ENCODE measurements at places on chromosomes 7 and 10. TPM values are rescaled to one million over a fixed set of nuclear protein-coding genes. Genes with fewer than 3 reads are reported as not detected.

CALCR gene
- 0.17 TPM for total RNA-seq

MYO3A gene
- total RNA-seq: 0.35 TPM

SEMA4G gene
- total RNA-seq: 7.0 TPM

STK31 gene
- 0.25 TPM for total RNA-seq

LRRC17 gene
- total RNA-seq: 2.6 TPM

TYW1B gene
- total RNA-seq: 2.8 TPM

RNF32 gene
- total RNA-seq: 1.3 TPM

ETV1 gene
- total RNA-seq: 2.3 TPM

MOGAT3 gene
- not detected for total RNA-seq

MUC12 gene
- not detected for total RNA-seq

DYNC1I1 gene
- 0.52 TPM for total RNA-seq

GRCh38 chr7:29748286-29749099 lies 57.8 kb upstream of the WIPF3 start:
- DNase-seq: peak; percentile 63

- no peak for DNase-seq
Observed at GRCh38 chr7:47806701-47807103, 141.6 kb downstream of the PKD1L1 start.

GRCh38 chr7:1028775-1029636 lies 15.3 kb upstream of the GPR146 start:
- peak; percentile 93 for DNase-seq

GRCh38 chr7:150988230-150989226 lies 2.3 kb upstream of the NOS3 start:
- DNase-seq: no peak

GRCh38 chr10:61837755-61838171 lies 63.7 kb upstream of the ARID5B start:
- DNase-seq: peak; percentile 57

- no peak for DNase-seq
Observed at GRCh38 chr7:38940774-38941173, 31.8 kb upstream of the VPS41 start.

DNA sequence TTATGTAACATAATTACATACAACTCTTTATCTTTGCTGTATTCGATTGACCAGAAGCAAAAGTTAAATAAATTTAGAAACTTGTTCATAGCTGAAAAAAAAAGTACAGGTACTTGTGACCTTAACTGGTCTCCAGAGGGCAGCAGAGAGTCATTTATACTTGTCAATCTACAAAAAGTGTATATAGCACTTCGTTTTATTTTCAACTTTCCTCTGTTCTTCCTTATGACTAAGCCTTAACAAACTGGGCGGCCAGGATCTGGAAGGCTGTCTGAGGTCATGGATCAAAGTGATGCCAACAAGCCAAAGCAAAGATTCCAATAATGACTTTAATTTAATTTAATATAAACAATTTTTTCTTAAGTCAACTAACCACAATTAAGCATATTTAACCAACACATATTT lies 29.8 kb downstream of the C10orf67 start:
- peak; percentile 93 for DNase-seq

DNA sequence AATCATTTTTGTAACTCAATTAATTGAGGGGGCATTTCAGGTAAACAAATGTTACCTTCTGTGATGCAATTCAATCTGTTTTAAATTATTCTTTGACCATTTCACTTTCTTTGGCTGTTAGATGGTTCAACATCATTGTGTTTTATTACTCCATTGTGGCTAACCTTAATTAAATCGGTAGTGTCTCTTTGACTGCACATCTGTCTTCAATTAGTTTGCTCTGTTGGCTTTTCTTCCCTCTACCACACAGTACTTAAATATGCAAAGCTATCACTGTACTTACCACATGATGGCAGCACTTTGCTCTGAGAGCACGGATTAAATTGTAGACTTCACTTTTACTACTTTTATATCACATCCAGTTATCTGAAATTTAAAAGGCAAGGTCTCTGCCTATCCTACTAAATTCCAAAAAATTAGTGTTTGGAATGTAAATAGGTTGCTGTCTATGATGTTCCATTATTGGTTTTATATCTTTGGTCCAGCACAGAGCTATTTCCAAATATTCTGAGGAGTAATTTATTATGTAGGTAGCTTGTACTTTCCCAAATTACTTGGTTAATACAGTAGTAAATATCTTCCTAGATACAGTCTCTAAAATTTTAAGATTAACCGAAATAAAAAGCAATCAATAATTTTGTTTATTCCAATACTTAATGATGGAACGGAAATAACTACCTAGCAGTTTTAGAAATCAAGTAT lies 352.0 kb downstream of the PCLO start:
- peak; percentile 75 for DNase-seq

DNA sequence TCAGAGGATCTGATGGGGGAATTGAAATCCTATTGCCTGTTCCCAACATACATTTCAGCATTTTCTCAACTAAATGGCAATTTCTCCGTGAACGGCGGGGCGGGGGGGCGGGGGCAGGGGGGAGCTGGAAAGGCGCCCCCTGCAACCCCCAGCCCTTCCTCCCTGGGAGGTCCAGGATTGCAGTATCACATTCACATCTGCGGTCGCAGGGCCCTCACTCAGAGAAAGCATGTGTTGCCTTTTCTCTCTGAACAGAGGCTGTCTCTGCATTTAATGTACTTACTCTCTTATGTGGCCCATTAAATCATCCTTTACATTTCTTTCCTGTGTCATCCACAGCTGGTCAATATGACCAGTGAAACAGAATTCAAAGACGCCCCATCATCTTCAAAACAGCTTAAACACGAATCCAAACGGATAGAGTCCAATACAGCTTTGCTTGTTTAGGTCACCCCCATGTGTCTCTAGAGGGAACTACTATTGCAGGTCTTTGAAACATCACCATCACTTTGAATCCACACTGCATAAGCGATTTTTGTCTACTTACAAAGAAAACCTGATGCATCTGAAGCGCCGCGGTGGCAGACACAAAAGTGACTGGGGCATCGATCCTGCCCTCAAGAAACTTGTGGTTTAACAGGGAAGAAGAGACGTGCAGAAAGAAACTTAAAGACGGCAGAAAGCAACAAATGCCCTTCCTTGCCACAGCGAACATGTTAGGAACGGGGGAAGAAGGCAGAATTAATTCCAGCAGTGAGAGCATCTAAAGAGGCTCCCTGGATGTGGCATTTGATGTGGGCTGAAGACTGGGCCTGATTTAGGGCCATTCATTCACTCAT lies 17.0 kb upstream of the ECHDC3 start:
- peak; percentile 58 for DNase-seq

- no peak for DNase-seq
Observed at GRCh38 chr7:57423768-57424167, 26.2 kb upstream of the ZNF716 start.

GRCh38 chr7:90551036-90551435 lies 45.1 kb upstream of the CDK14 start:
- peak; percentile 13 for DNase-seq

- peak; percentile 71 for DNase-seq
Observed at GRCh38 chr7:101125989-101126650, 784 bp upstream of the SERPINE1 start.

DNA sequence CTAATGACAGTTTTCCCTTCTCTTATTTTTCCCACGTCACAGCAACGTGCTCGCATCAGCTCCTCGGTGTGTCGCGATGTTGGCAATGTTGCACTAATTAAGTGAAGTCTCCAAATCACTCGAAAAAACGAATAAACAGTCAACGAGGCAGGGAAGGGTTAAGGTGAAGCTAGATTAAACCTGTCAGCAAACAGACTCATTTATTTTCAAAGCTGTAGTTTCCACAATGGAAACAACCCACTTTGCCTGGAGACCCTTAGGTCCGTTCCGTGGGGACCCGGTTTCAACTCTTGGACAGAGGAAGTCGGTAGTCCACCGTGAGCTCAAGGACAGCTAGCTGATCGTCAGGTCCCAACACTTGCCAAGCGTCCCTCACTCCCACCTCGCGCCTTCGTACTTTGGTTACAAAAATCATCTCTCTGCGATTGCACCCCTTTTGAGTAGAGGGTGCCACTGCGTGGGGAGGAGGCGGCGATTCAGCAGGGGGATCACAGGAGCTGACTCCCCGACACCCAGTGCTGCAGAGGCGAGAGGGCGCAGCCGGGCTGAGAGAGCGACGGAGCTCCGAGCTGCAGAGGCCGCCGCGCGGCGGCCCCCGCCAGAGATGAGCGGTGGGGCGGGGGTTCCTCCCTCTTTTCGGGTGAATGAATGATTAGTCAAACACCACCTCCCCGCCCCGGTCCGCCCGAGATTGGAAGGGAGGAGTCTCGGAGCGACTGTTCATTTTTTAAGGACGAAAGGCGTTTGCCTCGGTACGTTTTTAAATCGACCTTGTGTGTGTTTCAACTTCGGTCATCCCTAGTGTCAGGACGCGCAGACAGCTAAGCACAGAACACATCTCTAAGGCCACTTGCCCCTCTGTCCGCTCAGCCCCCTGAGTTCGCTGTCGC lies 1.3 kb upstream of the BMPER start:
- no peak for DNase-seq

DNA sequence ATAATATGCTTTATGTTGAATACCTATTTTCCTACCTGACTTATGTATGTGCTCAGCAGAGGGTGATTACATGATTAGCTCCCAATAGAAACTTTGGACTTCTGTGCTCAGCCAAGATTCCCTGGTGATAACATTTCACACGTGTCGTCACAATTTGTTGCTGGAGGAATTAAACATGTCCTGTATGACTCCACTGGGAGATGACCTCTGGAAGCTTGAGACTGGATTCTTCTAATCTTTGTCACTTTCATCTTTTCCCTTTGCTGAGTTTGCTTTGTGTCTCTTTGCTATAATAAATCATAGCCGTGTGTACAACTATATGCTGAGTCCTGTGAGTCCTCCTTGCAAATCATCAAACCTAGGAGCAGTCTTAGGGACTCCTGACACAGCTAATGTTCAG lies 120.9 kb upstream of the LRRTM3 start:
- no peak for DNase-seq

- no peak for DNase-seq
Observed at GRCh38 chr10:27145937-27146336, 8.2 kb downstream of the YME1L1 start.

DNA sequence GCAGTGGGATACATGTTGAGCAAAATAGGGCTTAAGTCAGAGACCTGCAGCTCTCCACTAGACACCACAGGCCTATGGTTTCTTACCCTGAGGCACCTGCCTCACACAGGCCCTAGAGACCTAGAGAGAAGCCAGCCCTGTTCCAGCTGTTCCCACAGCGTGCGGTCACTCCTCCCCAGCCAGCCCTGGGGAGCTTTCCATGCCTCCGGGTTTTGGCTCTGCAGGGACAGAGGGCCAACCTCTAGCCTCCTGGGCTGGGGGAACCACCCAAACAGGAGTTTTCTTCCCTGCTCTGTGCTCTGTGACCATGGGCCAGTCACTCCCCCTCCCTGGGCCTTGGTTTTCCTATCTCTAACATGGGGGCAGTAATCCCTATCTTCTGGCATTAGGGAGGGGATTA lies 33.0 kb downstream of the SH2B2 start:
- DNase-seq: no peak

- DNase-seq: peak; percentile 49
Observed at GRCh38 chr7:106535234-106535932, 125.6 kb downstream of the CCDC71L start.

- no peak for DNase-seq
Observed at GRCh38 chr7:9961161-9961922, 1012.3 kb upstream of the PHF14 start.

- DNase-seq: no peak
Observed at GRCh38 chr7:42932811-42933591, 825 bp downstream of the MRPL32 start.

DNA sequence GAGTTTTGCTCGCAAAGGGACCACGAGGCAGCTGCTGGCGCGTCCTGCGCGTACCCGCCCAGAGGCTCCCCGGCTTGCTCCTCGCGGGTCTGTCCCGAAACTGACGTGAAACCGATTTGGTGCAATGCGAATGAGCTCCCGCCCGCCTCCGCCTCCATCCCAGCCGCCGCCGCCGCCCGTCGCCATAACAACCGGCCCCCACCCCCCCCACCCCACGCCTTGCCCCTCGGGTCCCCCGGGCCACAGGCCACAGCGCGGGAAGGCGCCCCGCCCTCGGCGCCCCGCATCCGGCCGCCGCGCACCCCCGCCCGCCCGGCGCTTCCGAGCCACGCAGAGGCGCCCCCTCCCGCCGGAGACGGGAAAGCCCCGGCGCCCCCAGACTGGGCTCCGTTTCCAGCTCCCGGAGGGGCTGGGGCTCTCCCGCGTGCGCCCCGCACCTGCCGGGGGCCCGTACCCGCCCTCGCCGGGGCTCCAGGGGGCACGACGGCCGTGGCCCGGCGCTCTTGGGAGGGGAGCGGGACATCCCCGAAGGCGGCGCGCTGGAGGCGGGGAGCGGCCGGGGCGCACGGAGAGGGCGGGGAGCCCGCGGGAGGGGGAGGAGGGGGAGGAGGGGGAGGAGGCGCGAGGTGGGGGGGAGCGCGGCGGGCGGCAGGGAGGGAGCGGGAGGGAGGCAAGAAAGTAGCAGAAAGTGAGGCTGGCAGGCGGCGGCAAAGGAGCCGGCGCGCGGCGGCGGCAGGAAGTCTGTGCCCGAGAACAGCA lies at the start of gene CAMK1D:
Gene CAMK1D, plus strand, starts transcription at position 678 of the 759 bp plus-strand sequence.
- no peak for DNase-seq

DNA sequence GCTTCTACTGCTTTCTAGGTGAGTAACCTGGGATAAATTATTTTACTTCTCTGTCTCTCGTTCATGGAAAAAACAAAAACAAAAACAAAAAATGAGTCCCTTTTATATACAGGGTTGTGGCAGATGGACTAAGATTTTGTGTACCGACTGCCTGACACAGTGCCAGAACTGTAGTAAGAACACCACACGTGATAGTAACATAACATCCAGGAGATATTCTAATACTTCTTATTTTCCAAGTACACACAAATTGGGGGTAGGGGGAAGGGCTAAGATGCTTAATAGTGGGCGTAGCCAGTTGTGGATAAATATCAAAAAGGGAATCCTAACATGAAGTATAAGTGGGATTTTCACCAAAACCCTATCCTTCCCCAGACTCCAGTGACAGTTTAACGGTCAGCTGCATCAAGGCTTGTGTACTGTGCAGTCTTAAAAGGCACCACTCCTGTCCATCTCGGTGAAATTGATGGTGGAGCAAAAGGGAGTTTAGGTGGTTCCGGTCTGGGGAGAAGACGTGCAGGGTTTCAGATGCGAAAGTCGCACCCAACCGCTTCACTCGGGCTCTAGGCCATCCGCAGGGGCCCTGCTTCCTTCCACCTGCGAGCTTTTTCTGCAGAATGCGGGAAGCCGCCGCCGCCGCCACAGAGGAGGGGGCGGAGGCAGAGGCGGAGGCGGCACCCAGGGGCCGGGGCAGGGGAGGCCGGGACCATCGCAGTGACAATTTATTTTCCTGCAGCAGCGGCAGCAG lies at the start of gene STAMBPL1:
Gene STAMBPL1, plus strand, starts transcription at position 712 of the 748 bp plus-strand sequence. CDS start 21,464 bp downstream, outside the sequence.
- no peak for DNase-seq

- DNase-seq: peak; percentile 32
Observed at GRCh38 chr10:112904000-112904399, 46.0 kb upstream of the TCF7L2 start.

DNA sequence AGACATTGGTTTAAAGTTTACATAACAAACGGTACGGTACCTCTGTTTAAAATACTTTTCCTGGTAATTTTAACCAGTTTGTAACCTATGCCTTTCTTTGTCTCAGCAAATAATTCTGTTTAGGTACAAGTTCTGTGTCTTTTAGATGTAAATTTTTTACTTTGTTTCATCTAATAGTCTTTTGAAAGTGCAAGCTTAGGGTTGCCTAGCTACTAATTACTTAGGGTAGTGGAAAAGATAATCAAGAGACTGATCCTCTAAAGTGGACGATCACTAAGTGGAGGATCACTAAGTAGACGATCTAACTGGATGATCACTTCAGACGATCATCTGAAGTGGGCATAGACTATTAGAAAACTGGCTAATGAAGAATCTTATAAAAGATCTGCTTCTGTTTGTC lies 16.1 kb upstream of the FKBP9 start:
- no peak for DNase-seq

GRCh38 chr10:50504389-50504788 lies 119.4 kb downstream of the SGMS1 start:
- no peak for DNase-seq

All from renal cortical epithelial cell (primary cell).